Aorta (tissue), 5 donors: ENCODE measurements at places on chromosomes 6 and 20. TPM values are rescaled to one million over a fixed set of nuclear protein-coding genes. Genes with fewer than 3 reads are reported as not detected.

DNA sequence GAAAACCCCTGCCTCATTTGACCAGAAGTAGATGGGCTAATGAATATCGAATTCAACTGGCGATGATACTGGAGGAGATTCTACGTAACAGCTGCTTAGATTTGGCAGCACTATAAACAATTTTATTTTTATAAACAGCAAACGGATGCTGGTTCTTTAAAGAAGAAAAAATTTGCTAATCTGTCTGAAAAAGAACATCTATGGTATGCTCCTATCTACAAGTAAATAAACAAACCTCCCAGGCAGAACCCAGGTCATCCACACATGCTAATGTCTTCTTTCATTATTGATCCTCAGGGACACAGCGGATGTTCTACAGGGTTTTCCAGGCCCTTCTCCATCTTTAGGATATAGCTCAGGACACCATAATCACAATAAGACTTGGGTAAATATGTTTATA lies 291.3 kb downstream of the ALDH8A1 start:
- no peak for DNase-seq

The CABLES2 gene
- 3.0 TPM for total RNA-seq

The AIF1 gene
- total RNA-seq, result 68.3 TPM

GRCh38 chr6:160945516-160946177 lies 45.9 kb upstream of the MAP3K4 start:
- no peak for DNase-seq

DNA sequence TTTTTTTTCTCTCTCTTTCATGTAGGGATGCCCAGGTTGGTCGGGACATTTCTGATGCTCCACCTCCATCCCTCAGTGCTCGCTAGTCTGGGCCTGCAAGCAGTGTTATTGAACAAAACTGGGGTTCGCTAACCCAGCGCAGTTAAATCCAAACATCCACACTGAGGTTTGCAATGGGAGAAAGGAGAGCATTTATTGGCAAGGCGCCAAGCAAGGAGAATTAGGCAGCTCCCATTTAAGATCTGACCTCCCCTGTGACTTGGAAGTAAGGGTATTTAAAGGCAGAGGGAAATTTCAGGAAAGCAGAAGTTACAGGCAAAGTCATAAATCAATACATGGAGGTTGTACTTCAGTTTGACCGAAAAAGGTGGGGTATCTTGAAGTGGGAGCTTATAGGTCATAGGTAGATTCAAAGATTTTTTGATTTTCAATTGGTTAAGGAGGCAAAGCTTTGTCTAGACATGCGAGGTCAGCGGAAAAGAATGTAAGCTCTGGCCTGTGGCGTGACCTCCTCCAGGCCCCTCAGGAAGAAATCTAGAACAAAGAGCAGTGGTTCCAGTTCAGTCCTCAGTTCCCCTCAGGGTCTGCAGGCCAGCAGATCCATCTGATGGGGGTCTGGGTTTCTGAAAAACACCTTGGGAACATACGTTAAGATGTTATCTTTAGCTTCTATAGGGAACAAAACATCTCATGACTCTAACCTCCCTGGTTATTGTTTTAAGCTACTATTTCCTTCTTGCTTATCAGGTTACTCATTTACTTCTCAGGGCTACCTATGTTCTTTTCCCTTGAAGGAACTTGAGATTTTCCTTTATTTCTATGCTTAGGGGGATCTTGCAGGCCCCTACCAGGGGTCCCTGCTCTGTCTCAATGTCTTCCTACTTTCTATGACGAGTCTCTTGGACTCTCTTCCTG lies 66.0 kb upstream of the KIF16B start:
- no peak for DNase-seq

DNA sequence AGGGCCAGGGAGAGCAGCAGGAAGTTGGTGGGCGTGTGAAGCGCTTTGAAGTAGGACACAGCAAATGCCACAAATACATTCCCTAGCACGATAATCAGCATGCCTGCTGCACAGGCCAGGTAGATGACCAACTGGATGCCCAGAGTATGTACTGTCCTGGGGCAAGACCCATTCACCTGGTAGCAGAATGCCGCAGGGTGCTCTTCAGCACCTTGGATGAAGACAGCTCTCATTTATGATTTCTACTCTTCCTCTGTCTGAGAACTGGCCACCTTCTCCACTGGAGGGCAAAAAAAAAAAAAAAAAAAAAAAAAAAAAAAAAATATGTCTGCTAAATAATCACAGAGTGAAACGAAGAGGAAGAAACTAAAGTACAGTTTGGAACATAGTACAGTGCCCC lies at the start of gene TAAR5:
TAAR5 (minus strand) TSS at position 288 of the 400 bp plus-strand sequence; CDS start at position 233, 55 bp downstream.
- no peak for DNase-seq

DNA sequence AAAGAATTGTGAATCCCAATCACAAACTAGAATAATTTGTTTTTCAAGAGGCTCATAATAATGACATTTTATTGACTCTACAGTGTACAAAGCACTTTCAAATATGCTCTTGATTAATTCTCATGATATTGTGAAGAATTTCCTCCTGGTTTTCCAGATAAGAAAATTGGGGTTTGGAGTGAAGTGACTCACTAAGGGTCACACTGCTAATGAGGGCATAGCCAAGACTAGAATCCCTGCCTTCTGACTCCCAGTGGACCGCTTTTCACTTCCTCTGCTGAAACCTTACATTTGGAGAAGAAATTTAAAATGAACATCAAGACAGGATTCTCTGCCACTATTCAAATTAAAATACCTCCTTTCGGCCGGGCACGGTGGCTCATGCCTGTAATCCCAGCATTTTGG lies 38.3 kb upstream of the LTV1 start:
- no peak for DNase-seq
